ENCODE measurements at places on chromosomes 16 and 17. TPM values are rescaled to one million over a fixed set of nuclear protein-coding genes. Genes with fewer than 3 reads are reported as not detected.

Gene TERB1
- total RNA-seq = not detected

Gene CES4A
- total RNA-seq = 2.6 TPM

Gene UTS2R
- not detected for total RNA-seq

Gene SLC38A8
- not detected for total RNA-seq

Gene CX3CL1
- 11.2 TPM for total RNA-seq

Gene LRRC75A
- 4.1 TPM for total RNA-seq

Gene DRC3
- 2.6 TPM for total RNA-seq

Gene ZNF207
- 96.8 TPM for total RNA-seq

Gene VMO1
- 0.82 TPM for total RNA-seq

Gene PPM1E
- 2.2 TPM for total RNA-seq

Gene BAIAP3
- total RNA-seq = 1.7 TPM

Gene WNT3
- total RNA-seq = 4.9 TPM

Gene C16orf74
- 0.82 TPM for total RNA-seq

Gene CCL22
- not detected for total RNA-seq

Data from chondrocyte (in vitro differentiated cells).